ENCODE measurements at places on chromosomes 4 and X.

DNA sequence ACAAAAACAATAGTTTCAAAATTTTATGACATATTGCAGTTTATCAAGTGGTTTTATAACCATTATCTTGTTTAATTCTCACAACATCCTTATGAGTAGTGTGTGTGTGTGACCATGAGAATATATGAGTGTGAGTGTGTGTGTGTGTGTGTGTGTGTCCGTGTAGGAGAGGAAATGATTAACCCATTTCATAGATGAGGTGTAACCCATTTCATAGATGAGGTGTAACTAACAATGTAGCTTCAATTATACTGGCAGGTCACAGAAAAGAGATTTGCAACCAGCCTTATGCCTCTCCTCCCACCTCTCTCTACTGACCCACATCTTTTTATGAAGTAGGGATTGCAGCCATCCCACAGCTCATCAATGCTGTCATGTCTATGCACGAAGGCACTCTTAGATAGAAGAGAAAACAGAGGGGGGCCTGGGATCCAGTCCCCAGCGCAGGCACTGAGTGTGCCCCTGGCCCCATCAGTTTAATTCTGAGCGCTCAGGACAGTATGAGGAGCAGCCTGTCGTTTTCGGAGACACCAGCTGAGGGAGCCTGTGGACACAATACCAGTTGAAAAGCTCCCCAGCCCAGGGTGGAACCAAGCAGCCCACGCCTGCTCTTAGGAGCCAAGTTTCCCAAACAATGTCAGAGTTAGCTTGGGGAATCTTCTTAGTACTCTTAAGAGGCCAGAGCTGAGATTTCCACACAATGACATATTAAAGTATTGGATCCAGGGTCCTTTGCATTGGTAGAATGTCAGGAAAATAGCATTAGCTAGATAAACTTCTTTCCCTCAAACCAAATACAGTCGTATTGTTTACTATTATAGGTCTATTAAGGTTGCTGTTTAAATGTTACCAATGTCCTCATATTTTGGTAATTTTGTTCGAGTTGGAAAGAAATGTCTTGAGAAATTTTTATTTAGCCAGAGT is 88.6 kb downstream of the PALLD start:
- DNase-seq: peak; percentile 63

DNA sequence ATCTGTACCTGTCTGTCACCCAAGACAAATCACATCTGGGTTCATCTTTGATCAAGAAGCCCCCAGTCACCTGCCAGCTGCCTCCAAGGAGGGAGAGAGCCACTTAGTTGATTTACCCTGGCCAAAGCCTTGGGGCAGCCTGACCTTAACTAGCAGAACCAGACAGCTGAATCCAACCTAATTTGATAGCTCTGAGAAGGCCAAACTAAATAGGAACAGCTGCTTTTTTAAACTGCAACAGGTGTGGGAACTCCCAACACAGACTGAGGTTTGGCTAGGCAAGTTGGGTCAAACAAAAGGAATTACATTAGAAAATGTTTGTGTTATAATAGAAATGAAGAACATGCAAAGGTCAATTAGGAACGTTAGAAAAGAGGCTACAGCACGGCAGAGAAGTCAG is 375.7 kb downstream of the NLGN4X start:
- no peak for DNase-seq

GRCh38 chr4:159682996-159683395 is 580.1 kb downstream of the RAPGEF2 start:
- DNase-seq: no peak

- no peak for DNase-seq
Observed at GRCh38 chr4:166682200-166682599, 552.1 kb downstream of the SPOCK3 start.

DNA sequence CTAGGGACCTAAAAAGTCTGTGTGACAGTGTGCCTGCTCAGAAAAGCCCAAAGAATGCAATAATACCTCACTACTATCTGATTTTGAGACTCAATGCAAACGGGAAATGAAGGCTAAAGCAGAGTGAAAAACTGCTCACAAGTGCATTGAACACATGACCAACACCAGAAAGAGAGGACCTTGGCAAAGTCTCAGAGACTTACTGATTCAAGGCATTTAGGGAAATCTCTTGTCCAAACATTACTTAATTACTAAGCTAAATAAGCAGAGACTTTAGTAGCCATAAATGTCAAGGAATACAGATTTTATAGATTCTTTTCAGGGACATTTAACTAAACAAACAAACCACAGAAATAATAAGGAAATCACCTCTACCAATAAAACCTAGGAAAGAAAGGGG is 916.0 kb downstream of the FSTL5 start:
- DNase-seq: no peak

GRCh38 chrX:100358766-100359165 is 51.3 kb downstream of the PCDH19 start:
- DNase-seq: no peak

GRCh38 chr4:79210636-79211049 is 115.2 kb downstream of the NAA11 start:
- DNase-seq: no peak

DNA sequence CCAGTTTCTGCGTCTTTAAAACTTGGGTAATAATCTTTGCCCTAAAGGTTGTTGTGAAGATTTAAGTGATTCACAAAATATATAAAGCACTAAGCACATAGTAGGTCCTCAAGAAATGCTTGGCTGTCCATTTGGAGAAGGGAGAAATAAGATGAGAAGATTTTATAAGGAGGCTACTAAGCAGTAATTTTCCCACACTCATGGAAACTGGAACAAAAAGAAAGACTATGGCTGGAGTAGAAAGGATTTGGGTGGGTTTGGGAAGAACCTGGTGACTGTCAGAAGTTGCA is 47.0 kb downstream of the PRPS1 start:
- DNase-seq: no peak
